ENCODE measurements at places on chromosomes 16 and 17.

DNA sequence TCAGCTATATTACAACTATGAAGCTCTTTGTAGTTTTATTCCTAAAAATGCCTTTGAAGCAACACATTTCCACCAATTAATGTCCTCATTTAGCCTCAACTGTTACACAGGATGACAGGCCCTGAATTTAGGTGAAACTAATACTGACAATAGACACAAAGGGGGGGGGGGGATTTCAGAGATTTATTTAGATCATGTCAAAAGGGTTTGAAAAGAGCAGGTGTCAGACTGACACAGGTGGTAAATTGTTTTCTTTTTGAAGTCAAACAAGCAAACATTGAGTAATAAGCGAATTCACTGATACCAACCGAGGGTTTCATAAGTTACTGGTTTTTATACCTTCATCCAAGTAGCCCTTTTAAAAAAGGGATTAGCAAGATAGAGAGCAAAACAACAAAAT lies 40.8 kb downstream of the KANSL1 start:
- no peak for DNase-seq

- no peak for DNase-seq
Measured at GRCh38 chr17:36149296-36149820, 27.1 kb downstream of the TBC1D3B start.

GRCh38 chr16:56075732-56076388 lies 115.4 kb upstream of the GNAO1 start:
- no peak for DNase-seq

DNA sequence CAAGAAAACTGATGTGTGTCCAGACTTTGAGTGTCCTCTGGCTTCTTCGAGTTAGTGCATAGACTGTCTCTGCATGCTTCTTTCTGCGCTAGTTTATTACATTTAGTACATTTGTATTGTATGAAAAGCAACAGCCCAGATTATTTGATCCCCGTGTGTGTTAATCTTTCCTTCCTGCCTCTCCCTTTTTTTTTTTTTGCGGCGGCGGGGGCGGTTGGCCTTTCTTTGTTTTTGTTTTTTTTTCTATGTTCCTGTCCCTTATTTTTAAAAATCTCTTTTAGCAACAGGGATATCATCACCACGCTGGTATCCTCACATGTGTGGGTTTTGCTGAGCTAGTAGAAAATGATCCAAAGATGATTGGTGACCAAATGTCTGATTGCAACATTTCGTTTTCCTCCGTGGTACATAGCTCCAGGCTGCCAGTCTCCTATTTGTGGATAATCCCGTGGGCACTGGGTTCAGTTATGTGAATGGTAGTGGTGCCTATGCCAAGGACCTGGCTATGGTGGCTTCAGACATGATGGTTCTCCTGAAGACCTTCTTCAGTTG lies 9.4 kb downstream of the SCPEP1 start:
- DNase-seq, result no peak

GRCh38 chr16:66007717-66008116 lies 358.8 kb upstream of the CDH5 start:
- no peak for DNase-seq

- DNase-seq, result no peak
Measured at GRCh38 chr16:57916735-57917438, 54.0 kb downstream of the CNGB1 start.

DNA sequence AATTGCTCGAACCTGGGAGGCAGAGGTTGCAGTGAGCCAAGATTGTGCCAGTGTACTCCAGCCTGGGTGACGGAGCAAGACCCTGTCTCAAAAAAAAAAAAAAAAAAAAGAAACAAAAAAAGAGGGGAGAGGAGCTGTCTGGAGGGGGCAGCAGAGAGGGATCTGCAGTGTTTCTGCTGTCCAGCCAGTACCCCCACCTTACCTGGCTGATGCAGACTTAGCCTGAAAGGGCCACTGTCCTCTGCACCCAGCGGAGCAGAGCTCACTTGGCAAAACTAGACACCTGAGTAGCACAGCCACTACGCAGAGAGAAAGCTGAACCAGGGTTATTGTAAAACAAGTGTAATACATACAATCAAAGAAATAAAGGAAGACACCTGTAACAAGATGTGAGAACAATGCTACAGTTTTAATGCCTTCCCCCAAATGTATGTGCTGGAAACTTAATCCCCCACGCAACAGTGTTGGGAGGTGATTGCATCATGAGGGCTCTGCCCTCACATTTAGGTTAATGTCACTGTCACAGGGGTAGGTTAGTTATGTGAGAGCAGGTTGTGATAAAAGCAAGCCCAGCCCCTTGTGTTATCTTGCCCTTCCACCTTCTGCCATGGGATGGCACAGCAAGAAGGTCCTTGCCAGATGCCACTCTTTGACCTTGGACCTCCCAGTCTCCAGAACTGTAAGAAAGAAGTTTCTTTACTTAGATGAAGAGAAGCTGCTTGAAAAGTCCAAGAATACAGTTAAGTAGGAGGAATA lies 211.2 kb downstream of the RPTOR start:
- DNase-seq, result no peak

- DNase-seq, result no peak
Measured at GRCh38 chr16:47278306-47278970, 134.7 kb upstream of the NETO2 start.

GRCh38 chr16:89084814-89085612 lies 8.6 kb upstream of the ACSF3 start:
- no peak for DNase-seq
